ENCODE measurements at places on chromosomes 4 and X.

- no peak for DNase-seq
Observed at GRCh38 chrX:55523356-55523755, 33.7 kb upstream of the USP51 start.

DNA sequence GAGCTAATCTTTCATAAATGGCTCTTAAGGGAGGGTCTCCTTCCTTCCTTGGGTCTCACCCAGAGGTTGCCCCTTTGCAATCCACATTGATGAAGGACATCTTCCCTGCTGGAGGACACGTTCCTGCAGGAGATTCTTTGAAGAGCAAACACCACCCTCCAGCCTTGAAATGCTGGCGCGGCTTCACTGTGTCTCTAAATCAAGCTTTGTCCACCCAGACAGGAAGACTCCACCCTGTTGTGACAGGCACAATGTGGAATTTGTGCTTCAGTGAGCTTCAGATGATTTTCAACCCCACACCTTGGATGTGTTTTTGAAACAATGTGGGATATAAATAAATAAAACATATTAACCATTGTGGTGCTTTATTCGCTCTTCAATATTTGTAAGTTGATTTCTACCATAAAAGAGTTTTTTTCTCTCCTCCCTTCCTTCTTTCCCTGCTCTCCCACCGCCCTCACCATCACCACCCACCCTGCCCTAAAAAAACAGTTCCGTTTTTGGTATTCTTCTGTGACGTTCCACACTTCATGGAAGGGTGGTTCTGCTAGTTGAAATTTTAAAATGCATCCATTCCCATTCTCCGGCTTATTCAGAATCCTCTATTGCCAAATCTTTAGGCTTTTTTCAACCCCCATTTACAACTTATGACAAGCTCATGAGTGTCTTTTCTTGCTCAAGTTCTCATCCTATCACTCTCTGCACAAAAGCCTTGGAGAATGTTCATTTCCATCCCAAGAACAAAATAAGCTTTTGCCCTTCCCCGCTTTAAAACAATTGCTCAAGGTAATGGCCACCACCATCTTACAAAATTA, 264.3 kb downstream of the RAPGEF2 start:
- DNase-seq: no peak

- no peak for DNase-seq
Observed at GRCh38 chr4:76061982-76062381, 12.5 kb upstream of the ART3 start.

DNA sequence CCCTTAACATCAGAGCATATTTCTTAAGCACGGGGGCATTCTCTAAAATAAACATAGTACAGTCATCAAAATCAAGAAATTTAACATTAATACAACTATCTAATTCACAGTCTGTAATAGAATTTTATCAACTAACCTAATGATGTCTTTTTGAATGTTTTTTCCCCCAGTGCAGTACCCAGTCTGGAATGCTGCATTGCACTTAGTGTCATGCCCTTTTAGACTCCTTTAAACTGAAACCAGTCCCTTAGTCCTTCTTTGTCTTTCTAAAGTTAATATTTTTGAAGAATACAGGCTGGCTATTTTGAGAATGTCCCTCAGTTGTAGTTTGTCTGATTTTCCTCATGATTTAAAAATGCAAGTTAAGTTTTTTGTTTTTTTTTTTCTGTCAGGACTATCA, 9.5 kb downstream of the ENPEP start:
- no peak for DNase-seq

GRCh38 chrX:41180194-41180908, 95.1 kb downstream of the USP9X start:
- DNase-seq: peak; percentile 2

- DNase-seq: no peak
Observed at GRCh38 chr4:125838202-125838601, 523.4 kb downstream of the FAT4 start.

- DNase-seq: no peak
Observed at GRCh38 chrX:22748093-22748999, 251.4 kb upstream of the DDX53 start.

GRCh38 chr4:125833-126232, 1.5 kb downstream of the ZNF718 start:
- DNase-seq: no peak

DNA sequence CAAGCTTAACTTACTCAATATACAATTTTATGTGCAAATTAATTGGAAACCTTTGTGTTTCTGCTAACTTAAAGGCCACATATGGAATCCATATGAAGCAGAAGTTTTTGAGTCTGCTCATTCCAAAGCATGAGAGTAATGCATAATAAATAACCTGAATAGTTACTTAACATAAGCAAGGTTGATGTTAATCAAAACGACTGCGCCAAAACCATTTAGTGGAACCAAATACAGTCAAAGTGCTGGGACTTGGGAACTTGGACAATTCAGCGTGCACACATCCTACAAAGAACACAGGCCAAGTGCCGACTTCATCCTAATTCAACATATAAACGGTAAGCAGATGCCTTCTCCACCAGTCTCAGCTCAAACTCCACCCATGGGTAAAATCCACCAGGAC, 17.0 kb downstream of the TSPAN5 start:
- no peak for DNase-seq

- DNase-seq: no peak
Observed at GRCh38 chrX:148811236-148811635, 310.8 kb downstream of the AFF2 start.

- DNase-seq: no peak
Observed at GRCh38 chr4:175953960-175954521, 111.6 kb upstream of the WDR17 start.

GRCh38 chrX:133865761-133866471, 119.5 kb downstream of the GPC3 start:
- DNase-seq: no peak

GRCh38 chrX:36861601-36862000, 146.6 kb upstream of the FAM47C start:
- no peak for DNase-seq

GRCh38 chrX:42491137-42491907, 286.6 kb downstream of the PPP1R2C start:
- DNase-seq: no peak

GRCh38 chr4:142500966-142501365, 345.1 kb downstream of the INPP4B start:
- DNase-seq: no peak

GRCh38 chr4:10762561-10762960, 78.0 kb upstream of the CLNK start:
- no peak for DNase-seq

DNA sequence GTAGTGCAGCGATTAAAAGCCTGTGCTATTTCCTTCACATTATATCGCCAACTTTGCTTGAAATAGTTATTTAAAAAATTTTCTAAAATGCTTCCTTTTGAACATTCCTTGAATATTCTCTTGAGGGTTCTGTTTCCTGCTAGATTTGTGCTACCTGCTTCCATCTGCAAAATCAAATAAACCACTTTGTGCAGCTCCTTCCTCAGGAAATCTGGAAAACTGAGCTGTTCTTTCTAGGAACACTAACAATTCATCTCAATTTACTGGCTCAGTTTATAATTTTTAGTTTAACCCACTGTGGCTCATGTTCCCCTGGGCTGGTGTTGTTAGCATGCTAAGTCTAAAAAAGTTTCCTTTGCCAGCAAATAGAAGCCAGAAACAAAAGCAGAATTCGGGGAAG, 88.1 kb upstream of the LCORL start:
- no peak for DNase-seq

DNA sequence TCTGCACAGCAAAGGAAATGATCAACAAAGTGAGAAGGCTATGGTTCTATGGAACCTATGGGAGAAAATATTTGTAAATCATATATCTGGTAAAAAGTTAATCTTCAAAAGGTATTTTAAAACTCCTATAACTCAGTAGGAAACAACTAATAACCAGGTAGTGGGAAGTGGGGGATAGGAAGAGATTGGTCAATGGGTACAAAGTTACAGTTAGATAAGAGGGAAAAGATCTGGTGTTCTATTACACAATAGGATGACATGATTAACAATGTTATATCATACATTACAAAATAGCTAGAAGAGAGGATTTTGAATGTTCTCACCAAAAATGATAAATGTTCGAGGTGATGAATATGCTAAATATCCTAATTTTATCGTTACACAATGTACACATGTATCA, 46.3 kb downstream of the NDNF start:
- no peak for DNase-seq

GRCh38 chr4:69467797-69468196, 27.9 kb downstream of the UGT2B4 start:
- DNase-seq: no peak

DNA sequence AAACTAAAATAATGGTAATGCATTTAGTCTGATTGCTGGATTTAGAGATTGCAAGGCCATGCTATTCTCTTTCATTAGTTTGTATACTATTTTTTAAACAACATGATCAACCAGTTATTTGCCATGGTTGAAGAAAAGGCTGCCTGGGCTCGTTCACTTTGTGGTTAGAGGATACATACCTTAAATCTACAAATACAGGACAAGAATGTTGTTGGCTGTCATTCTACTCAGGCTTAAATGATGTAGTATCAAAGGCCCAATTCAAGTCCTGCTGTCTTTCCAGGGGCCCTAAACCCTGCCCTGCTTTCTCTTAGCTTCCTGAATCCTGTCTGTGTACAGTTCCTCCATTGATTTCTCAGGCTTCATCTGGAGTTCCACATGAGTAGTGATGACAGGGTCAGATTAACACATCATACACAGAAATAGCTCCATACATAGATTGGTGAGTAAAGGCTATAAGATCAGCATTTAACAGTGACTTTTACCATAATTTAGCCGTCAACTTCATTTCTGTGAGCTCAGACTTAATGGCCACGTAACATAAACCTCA, 114.9 kb upstream of the GPRIN3 start:
- DNase-seq: no peak

GRCh38 chr4:22648996-22649395, 43.7 kb upstream of the GBA3 start:
- no peak for DNase-seq

DNA sequence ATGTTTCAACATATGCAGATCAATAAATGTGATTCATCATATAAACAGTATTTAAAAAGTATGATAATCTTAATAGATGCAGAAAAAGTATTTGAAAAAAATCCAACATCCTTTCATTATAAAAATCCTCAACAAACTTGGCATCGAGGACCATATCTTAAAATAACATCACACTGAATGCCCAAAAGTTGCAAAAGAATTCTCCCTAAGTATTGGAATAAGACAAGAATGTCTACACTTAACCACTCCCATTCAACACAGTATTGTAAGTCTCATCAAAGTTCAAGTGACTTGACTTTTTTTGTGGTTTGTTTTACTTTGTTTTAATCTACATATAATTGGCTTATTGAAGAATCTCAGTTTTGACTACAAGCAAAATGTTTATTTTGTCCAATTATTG, 779.0 kb upstream of the SLIT2 start:
- no peak for DNase-seq

DNA sequence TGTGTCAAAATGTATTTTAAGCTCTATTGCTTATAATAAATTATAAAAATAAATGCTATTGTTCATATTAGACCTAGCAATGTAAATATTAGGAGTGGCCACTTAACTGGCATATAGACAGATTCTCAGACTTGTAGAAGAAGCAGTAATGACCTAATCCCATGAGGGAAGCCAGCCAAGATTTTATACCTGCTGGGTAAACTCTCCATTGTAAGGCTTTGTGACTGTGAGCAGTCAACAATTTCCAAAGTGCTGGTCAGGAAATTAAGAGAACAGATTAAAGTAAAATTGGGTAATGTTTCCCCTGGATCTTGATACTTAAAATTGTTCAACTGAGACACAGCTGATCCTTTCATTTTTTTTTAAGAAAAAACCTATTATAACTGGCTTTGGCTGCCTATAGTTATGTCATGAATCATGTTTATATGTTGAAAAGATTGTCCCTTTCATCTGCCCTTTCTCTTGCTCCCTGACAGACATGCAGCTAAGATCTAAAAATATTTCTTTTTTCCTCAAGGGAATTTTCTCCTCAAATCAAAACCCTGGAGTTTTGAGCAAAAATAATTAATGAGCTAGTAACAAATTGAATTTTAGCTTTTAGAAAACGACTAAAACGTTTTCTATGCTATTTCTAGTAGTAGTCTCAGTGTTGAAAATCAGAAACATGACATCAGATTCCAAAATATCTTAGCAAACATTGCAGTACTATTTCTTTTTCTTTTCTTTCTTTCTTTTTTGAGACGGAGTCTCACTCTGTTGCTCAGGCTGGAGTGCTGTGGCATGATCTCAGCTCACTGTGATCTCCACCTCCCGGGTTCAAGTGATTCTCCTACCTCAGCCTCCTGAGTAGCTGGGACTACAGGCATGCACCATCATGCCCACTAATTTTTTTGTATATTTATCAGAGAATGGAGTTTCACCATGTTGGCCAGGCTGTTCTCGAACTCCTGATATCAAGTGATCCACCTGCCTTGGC, 77.9 kb downstream of the ADGRL3 start:
- DNase-seq: no peak

Data from GF-D8 (cell line).